ENCODE measurements at places on chromosomes 11 and 22.

DNA sequence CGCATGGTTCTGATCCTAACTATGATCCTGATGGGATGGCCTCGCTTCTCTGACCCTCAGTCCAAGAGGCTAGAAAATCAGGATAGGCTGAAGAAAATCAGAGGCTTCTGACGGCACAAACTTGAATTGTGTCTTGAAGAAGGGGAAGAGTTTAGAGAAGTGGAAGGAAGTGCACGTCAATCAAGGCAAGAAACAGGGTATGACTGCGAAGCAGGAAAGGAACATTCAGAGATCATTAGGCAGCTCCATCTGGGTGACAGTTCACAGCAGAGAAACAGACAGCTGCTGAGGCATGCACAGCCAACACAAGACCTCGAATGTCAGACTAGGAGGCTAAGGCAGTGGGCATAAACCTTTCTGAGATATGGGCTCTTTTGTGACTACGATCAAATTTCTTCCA, 29.3 kb downstream of the CLPB start:
- no peak for DNase-seq

DNA sequence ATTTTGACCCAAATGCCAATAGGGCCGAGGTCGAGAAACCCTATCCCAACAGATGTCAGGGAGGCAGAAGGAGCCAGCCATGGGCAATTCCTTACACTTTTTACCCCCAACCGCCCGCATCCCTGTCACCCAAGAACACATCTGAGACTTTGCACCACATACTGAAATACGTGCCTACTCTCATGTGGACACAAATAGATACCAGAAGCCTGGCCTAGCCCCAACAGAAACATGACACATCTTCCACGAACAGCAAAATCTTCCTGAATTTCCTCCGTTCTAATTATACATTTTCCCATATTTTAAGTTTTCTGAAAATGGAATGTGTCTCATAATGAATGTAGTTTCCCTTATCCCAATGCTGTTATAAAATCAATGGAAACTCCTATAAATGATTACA, 64.7 kb downstream of the SLC1A2 start:
- no peak for DNase-seq

GRCh38 chr11:46564459-46564858, 29.4 kb downstream of the AMBRA1 start:
- DNase-seq, result no peak

DNA sequence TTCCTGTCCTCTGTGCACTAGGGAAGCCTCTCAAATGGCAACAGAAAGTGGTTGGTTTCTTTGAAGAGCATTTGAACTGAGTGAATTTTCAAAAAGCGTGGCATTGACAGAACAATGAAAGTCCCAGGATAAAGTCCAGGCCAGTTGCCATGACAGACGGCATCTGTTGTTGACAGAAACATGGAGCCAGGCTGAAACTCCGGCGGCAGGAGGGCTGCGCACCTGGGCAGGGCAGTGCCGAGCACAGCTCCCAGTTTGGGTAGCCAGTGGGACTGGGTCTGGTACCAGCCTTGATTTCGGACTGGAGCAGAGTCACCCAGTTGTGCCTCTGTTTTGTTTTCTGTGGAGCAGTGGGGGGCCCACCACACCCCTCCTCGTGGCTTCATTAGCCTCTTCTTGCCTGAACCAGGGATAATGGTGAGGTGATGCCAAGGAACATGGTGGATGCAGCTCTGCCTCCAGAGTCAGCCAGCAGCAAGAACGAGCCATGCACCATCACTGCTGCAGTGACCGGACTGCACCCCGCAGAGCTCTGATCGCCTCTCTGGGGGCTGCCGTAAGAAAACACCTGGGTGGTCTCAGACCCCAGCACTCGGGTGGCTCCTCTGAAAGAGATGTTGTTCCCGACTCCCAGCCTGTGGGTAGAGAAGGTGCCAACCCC, 9.8 kb upstream of the SEPTIN5 start:
- no peak for DNase-seq

DNA sequence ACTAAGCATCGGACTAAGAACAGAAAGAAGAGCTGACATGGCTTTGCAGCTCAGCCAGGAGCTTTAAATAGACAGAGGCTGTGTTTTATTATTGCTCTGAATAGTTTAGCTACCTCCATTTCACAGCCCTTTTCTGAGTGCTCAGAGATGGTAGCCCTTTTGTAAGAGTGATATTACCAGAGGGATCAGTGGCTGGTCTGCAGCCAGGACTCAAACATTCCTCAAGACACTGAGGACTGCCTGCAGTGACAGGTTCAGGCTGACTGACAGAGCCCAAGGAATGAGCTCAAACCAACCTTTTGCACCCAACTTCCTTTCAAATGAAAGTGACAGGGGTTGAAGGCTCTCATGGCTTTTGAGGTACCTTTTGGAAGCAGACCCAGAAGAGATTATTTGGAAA, 189.0 kb downstream of the DDX10 start:
- DNase-seq, result no peak

- no peak for DNase-seq
Observed at GRCh38 chr11:61950035-61950547, at the start of gene BEST1. Gene BEST1 (plus strand): TSS chr11:61950351. CDS start chr11:61951807, 1,456 bp downstream.

GRCh38 chr22:50016988-50017700, 4.6 kb upstream of the IL17REL start:
- peak; percentile 53 for DNase-seq

DNA sequence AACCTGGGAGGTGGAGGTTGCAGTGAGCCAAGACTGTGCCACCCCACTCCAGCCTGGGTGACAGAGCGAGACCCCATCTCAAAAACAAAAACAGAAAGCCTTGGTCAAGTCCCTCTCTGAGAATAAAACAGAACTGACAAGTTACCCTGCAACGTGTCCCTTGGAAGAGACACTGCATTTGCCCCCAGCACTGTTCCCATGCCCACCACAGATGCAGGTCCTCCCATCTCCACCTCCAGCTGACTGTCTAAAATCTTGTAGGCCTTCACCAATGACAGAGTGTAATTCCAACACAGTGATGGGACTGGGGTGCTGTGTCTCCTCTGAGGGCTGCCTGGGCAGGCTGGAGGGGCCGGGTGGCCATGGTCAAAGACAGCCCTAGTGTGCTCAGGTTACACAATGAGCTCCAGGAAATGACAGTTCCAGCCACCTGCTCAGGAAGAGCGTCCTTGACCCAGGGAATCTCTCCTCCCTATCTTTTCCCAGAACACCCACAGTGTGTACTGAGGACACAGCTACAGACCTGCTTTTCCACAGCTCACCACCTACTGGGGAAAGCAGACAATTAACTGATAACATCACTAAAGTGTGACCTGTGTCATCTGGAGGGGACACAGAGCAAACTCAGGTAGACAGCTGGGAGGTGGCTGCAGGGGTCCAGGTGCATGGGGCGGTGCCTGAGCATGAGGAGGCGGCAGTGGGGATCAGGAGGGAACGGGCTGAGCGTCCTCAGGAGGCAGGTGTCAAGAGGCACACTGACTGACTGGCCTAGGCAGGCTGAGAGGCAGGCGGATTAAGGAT, 56.4 kb downstream of the ARFGAP3 start:
- no peak for DNase-seq

GRCh38 chr11:12281571-12282478, 95.5 kb upstream of the PARVA start:
- DNase-seq, result peak; percentile 66

GRCh38 chr11:131391176-131391575, 20.8 kb downstream of the NTM start:
- no peak for DNase-seq

DNA sequence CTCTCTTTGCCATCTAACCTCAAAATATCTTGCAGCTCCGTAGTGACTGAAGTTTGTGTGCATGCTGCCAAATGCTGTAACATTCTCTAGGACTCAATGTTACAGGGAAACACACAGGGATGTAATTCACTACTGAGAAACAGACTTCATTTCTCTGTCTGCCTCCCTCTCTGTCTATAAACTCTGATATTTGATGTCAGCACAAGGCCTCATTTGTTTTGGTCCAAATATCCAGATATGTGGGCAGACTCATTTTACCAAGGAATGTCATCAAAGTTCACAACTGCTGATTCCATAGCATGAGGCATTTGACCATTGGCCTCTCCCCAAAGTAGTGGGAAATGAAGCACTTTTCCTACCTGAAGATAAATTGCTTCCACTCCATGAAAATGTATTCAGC, 2.5 kb upstream of the PRRG4 start:
- no peak for DNase-seq

GRCh38 chr11:34830648-34831047, 85.5 kb downstream of the APIP start:
- DNase-seq, result no peak

GRCh38 chr22:33350961-33351360, 292.8 kb upstream of the SYN3 start:
- no peak for DNase-seq

- DNase-seq, result no peak
Observed at GRCh38 chr11:6245536-6245935, 6.6 kb downstream of the CNGA4 start.

DNA sequence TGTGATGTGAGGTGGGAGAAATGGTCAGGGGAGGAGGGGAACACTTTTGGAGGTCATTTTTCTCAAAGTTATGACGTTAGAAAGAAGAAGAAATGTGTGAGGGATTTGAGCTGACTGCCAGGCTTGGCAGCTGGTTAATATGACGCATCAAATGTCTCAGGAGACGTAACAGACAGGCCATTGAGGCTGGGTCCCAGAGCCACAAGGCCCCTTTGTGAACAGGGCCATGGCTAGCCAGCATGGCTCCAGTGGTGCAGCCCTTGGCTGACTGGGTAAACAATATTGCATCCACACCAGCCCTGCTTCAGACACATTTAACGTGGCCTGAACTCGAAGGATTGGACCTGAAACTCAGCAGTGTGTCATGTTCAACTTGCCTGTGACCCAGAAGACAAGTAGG, 34.3 kb downstream of the AMOTL1 start:
- no peak for DNase-seq
